ENCODE measurements at places on chromosomes 13 and 19. TPM values are rescaled to one million over a fixed set of nuclear protein-coding genes. Genes with fewer than 3 reads are reported as not detected.

The CPB2 gene
- not detected for total RNA-seq

The ZNF417 gene
- total RNA-seq, result 33.0 TPM

The LHB gene
- total RNA-seq, result not detected

The ZNF541 gene
- 0.40 TPM for total RNA-seq

The S1PR2 gene
- 6.0 TPM for total RNA-seq

The LGALS14 gene
- not detected for total RNA-seq

The WDR88 gene
- not detected for total RNA-seq

The LGI4 gene
- total RNA-seq, result 10.9 TPM

The PSG3 gene
- total RNA-seq, result not detected

The CEACAM7 gene
- not detected for total RNA-seq

The FBXL12 gene
- total RNA-seq, result 16.7 TPM

The METTL21C gene
- total RNA-seq, result not detected

The KLK10 gene
- not detected for total RNA-seq

The CERS1 gene
- total RNA-seq, result 0.56 TPM

The NXNL1 gene
- total RNA-seq, result not detected

The RNF113B gene
- total RNA-seq, result not detected

The ANKLE1 gene
- total RNA-seq, result 0.11 TPM

The IFI30 gene
- 58.4 TPM for total RNA-seq

Data from thyroid gland (tissue), 4 donors.